ENCODE measurements at places on chromosomes 2 and 18.
A peak's percentile ranks its signal among the peaks of the same experiment; 100 is the strongest.

GRCh38 chr18:57088883-57089282 lies 58.0 kb upstream of the BOD1L2 start:
- no peak for DNase-seq

GRCh38 chr2:158618891-158619490 lies 162.2 kb downstream of the PKP4 start:
- DNase-seq = no peak

DNA sequence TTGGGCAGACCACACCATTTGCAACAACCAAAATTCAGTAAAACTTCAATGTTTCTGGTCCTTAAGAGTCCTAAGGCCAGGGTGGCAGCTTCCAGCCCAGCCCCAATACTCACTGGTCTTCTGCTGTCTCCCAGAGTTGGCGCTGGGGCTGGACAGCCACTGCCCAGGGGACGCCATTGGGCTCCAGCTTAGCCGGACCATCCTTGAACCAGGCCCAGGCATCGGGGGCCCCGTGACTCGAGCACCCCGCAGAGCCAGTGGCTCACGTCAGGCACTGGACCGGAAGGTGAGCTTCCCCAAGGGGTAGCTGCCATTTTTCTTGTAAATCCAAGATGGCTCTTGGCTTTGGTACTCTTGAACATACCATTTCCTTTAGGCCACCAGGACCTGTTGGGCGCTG lies 21.8 kb downstream of the SNED1 start:
- no peak for DNase-seq

DNA sequence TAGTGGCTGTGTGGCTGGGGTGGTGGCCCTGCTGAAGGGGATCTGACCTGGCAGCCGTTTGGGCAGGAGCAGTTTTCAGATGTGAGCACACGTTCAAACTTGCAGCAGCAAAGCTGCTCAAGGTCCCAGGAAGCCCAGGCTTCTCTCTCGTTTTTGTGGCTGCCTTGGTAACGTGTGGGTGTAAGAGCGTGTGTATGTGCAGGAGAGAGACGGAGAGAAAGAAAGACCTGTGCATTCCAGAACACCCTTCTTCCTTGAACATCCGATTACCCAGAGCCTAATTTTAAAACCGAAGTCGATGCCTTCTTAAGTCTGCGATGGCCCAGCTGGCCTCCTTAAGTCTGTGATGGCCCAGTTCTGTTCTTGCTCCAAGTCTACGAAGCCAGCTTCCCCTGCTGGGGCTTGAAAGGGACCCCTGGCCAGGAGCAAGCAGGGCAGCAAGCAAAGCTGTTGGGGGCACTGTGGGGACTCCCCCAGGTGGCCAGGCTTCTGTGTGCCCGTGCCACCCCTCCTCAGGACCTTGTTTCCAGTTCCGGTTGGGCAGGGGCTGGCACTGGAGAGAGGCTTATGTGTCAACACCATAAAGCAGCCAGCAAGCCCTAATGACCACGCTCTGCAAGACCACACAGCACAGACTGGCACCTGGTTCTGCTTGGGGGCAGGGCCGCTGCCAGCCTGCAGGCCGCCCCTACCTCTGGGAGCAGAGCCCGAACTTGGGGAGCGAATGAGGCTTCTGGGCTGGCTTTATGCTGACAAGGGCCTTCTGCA lies 55.8 kb upstream of the ALPP start:
- no peak for DNase-seq

- no peak for DNase-seq
These were observed 450.2 kb downstream of the TSN start for GRCh38 chr2:122205641-122206040.

DNA sequence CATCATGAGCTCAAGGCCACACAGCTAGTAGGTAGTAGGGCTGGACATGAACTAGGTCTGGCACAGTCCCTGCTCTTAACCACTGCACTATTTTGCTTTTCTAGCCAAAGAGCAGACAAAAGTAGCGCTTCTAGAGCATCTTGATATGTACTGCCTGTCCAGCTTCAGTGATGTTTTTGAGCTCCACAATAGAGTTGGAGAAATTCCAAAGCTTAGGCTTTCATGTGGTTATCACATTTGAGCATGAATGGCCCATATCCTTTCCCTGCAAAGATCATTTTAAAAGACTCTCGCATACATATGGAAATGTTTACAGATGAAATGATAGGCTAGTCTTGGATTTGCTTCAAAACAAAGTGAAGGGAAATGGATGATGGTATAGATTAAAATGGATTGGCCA lies 128.7 kb downstream of the MAP3K20 start:
- no peak for DNase-seq

DNA sequence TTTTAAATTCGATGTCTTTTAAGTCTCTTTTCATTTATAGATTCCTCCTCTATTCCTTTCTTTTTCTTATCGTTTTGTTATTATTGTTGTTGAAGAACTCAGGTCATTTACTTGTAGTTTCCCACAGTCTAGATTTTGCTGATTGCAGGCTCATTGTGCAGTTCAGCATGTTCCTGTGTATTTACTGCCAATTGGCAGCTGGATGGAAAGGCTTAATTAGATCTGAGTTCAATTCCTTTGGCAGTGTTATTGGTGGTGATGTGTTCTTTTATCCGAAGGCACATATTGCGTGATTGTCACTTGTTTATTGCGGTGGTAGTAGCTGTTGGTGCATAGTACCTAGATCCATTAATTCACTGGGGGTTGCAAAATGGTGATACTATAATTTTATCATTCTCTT lies 180.7 kb downstream of the BABAM2 start:
- no peak for DNase-seq

DNA sequence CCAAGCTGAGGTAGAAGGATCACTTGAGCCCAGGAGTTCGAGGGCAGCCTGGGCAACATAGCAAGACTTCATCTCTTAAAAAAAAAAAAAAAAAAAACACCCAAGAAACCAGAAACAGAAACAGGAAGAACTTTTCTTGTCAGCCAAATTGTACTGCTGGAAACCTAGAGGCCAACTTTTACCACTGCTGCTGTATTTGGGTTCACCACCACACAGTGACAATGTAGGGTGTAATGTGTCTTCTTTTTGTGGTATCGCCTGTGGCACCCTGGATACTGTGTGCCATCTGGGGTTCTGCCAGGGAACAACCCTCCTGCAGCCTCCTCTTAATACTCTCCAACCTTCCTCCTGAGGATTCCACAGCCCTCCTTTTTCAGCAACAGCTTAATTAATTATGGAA lies 72.6 kb downstream of the STK39 start:
- DNase-seq = no peak

DNA sequence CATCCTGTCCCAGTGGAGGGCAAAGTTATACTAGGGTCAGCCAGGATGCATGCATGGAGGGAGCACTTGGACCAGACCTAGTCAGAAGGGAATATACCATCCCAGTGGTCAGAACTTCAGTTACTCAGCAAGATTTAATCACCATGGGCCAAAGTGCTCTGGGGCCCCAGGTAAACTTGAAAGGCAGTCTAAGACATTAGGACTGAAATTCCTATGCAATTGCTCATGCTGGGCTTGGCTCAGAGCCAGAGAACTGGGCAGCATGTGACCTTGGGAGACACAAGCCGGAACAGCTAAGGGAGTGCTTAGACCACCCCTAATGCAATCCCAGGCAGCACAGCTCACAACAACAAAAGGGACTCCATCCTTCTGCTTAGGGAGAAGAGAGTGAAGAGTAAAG lies 401.3 kb downstream of the KCNJ3 start:
- peak; percentile 55 for DNase-seq

- DNase-seq = peak; percentile 89
These were observed 10.9 kb upstream of the CDH20 start for GRCh38 chr18:61322265-61322873.

DNA sequence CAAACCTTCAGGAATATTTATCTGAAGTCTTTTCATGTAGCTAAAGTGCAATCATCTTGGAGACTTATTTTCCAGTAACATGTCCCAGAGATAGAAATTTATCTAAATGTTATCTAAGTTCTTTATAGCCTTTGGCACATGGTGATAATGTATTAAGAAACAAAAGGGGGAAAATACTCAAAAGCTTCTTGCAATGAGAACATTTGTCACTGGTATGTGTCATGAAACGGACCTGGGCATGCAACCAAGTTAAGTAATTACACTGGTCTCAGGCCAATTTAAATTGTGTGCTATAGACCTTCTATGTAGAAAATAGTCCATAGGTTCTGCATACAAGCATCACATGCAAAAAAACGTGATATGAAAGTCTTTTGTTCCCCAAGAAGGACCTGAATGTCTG lies 136.2 kb downstream of the SLC8A1 start:
- no peak for DNase-seq

- DNase-seq = no peak
These were observed 22.9 kb downstream of the CYP27A1 start for GRCh38 chr2:218804817-218805216.

DNA sequence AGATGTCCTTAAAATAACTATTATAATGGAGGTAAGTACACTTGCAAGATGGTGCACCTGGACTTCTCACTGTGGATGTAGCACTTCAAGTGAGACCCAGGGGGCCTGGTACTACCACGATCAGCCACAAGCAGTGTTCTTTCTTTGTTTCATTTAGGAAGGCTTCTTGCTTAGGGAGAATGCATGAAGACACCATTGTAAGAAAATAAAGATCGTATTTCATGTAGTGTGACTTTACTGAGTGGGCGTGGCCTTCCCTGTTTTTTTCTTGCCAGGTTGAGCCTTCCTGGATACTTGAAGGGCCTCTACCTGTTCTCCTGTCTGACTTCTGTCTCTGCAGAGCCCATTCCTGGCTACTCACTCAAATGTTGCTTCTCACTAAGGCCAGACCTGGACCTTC lies 615.6 kb upstream of the SOX11 start:
- no peak for DNase-seq

DNA sequence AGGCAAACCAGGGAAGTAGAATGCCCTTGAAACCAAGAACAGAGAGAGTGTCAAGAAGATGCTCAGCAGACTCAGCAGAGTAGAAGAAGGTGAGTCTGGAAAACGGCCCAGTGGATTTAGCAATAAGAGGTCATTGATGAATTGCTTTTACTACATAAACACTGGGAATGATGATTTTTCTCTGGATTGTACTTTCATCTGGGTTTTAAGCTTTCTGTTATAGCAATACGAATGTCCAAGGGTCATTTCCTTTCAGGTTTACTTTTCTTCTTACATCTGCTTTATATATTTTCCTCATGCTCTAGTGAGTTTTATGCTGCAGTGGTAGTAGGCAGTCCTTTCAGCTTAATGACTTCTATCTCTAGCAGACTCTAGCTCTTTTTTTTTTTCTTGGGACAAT lies 16.9 kb downstream of the EML6 start:
- DNase-seq = no peak

DNA sequence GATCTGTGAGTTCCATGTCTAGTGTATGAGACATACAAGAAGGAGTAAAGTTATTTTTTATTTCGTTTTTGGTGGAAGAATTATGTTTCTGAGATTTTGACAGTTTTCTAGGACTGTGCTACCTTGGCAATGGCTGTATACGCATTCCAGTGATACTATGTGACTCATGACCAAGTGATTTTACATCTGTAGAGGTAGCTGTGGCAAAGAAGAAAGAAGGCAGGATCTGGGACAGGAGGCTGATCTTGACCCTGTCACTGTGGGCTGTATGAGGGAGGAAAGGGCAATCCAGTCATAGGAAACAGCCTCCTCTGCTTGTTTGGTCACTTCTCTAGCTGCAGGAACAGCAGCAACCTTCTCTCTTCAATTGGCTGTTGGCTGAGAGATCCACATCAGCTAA lies 44.0 kb upstream of the PDCL3 start:
- DNase-seq = no peak

DNA sequence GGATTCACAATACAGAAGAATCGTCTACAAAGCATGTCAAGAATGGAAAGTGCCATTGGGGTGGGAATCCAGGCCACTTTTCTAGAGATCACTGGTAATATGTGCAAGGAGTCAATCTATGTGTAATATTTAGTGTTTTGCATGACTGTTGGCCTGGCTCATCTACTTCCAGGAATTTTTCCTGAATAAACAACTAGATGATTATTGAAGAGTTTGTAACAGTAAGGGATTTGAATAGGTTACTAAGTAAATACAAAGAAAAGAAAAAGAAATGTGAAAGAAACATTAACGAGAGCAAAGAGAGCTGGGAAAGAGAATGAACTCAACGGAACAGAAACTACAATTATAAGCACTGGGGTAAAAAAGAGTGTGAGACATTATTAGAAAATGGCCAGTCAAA lies 406.0 kb downstream of the TGIF1 start:
- no peak for DNase-seq

- DNase-seq = no peak
These were observed 152.9 kb upstream of the NOSTRIN start for GRCh38 chr2:168649562-168649961.

DNA sequence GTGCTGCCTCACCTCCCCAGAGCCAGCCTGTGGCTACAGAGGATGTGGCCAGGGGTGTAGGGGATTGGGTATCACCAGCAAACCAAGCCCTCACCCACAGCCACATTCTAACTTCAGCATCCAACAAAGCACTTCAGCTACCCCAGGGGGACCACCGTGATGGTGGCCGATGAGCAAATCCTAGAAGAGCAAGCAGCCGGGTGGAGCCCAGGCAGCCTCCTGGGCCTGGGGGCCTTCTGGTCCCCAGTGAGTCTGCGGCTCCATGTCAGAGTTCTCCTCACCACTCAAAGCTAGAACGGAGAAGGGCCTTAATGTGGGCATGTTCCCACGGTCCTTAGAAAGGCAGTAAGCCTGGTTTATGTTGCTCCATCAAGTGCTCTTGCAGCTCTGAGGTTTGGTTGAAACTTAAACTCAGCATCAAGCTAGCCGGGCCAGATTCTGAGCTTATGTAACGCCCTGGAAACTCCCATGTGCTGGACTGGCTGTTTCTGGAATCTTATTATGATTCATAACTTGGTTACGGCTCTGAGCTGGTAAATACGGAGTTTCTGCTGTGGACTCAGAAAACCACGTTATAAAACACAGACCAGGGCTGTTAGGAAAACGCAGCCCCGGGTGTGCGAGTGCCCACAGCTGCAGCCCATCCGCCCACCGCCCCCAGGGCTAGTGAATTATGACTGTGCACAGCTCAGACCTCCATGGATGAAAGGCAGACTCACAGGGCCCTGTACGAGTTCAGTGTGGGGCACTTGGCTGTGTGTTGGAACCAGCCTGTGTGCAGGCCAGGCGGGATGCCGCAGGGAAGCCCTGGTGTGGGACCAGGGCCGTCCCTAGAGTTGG lies 99.8 kb downstream of the SEPTIN10 start:
- DNase-seq = no peak

GRCh38 chr18:41269294-41269693 lies 685.7 kb upstream of the PIK3C3 start:
- DNase-seq = no peak

- DNase-seq = no peak
These were observed 467.5 kb upstream of the CHST9 start for GRCh38 chr18:27652480-27653121.

- peak; percentile 49 for DNase-seq
These were observed 167.4 kb downstream of the THSD7B start for GRCh38 chr2:136932700-136933099.

DNA sequence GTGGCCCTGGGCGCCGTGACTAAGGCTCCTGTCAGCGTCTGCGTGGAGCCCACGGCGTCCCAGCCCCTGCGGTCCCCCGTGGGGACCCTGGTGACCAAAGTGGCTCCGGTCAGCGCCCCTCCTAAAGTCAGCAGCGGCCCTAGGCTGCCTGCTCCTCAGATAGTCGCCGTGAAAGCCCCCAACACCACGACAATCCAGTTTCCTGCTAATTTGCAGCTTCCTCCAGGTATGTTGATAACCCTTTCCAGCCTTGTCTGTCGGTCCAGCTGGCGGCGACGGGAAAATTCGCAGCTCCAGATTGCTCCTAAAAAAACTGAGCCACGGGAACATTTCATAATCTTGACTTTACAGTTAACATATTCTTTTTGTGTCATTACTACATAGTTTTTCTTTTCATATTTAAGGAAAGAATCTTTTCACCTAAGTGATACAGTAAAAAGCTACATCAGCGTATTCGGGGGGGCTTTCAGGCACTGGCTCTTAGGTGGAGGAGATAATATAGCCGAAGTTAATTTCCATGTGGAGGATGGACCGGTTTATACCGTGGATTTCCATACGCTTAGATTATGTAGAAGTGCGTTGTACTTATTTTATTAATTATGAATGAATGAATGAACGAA lies 916 bp downstream of the TAF4B start:
- peak; percentile 16 for DNase-seq
